NAMALWA (cell line): ENCODE measurements at places on chromosomes 11 and 22.

DNA sequence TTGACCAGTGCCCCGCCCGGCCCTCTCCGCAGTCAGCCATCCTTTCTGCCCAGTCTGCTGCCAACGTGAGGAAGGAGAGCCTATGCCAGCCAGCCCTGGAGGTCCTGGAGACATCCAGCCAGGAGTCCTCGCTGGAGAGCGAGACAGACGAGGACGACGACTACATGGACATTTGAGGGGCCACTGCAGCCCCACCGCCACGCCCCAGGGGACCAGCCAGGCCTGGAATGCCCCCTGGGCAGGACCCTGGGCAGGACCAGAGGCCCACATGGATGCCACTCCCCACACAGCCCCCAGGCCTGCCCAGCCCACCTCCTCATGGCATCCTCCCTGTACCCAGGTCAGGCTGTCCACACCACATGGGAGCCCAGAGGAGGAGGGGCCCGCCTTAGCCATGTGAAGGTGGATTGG is 3.3 kb upstream of the SUSD2 start:
- no peak for DNase-seq

DNA sequence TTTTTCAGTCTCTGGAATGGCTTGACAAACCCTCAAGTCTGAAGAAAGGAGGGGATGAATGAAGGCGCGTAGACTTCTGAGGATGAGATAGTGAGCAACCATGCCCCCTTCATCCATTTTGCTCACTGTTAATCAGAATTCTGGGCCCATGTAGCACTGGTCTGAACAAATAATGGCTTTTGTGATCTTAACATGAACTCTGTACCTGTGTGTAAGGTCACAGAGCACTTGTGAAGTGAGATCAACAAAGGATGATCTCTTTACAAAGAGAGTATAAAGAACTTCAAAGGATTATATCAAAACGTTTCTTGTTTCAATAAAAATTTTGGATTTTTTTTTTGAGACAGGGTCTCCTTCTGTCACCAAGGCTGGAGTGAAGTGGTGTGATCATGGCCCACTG is 976.7 kb downstream of the OPCML start:
- DNase-seq = no peak

DNA sequence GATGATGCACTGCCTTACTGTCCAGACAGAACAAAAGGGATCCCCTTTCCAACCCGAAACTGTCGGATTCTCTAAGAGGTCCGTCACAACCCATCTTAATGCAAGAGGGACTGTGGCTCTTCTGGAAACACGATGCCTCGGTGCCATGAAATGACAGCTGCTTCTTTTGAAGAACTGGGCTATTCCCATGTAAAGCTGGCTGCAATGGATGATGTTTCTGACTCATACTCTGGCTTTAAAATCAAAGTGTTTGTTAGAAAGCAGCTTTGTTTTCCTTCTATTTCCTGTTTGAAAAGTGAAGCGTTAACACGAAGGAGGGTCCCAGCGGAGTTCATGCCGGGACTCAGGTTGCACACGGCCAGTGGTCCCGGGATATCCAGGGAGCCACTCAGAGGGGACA is 3.1 kb downstream of the TP53AIP1 start:
- no peak for DNase-seq

DNA sequence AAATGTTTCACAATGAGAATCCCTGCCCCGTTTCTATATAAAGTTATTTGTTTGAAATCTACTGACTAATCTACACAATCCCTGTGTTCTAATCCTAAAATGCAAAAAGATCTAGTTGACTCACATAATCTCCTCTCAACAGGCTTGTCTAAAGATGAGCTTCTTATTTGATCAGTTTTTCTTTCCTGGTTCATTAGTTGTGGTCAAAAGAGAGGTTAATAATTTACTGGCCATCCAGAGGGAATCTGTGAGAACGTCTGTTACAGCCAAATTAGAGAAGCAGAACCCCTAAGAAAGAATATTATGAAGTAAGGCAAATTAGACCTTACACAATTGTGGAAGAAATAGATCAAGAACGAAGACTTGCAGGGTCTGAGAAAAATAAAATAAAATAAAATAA is 173.7 kb upstream of the ANO3 start:
- no peak for DNase-seq

DNA sequence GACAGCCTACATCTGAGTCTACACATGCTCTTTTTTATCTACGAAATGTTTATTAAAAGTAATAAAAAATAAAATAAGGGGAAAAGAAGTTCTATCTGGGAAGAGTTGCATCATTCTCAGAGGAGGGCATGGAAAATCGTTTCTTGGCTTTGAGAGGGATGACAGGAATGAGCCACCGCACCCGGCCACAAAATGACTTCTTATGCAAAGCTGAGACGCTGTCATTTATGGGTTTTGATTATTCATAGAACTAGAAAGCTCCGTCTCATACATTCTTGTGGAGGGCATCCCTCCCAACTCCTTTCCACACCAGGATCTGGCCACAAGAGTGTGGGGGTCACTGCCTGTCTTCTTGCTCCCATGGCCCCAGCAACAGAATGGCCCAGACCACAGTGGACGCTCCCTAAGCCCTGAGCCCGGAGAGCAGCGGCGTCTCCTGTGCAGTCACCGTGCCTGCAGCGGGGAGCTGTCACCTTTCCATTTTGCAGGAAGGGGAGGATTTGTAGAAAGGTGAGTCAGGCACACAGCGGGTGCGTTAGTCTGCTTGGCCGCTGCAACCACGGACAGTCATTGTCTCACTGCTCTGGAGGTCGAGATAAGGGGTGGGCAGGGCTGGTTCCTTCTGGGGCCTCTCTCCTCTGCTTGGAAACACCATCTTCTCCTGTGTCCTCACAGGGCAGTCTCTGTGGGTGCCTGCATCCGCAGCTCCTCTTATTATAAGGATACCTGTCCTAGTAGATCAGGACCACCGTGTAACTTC is 1388.7 kb downstream of the BRD1 start:
- no peak for DNase-seq

DNA sequence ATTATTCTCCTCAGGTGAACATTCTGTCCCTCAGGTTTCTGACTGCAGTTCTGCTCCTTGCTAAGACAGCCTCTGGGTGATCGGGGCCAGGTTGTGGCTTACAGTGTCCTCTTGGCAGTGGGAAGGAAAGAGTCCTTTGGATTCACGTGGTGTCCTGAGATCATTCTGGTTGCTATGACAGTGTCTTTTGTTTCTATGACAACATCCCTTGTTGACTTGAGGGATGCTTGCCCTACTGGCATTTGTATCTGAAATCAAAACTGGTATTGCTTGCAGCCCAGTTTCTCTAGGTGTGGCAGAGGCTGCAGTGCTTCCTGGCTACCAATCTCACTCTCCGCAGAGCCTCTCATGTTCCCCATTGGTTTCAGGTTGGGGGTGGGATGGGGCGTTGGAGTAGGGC is 151.8 kb upstream of the CCDC90B start:
- no peak for DNase-seq
